WERI-Rb-1 (cell line): ENCODE measurements at places on chromosomes 4 and X.
A peak's percentile ranks its signal among the peaks of the same experiment; 100 is the strongest.

DNA sequence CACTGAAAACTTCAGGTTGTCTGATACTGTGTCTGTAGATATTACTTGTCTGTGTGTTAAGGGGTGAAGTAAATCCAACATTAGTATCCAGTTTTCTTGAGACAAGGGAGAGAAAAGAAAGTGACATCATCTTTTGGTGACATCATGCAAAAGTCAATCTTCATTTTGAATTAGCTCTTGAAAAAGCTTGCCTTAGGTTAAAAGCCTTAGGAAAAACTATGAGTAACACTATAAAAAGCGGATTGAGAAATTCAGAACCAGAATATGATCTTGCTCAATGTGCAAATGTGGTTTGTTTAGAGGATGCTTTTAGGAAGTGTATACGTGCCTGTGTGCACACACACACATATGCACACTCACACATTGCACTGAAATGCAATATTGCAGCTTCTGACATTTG, 345.8 kb upstream of the CASK start:
- DNase-seq: no peak

DNA sequence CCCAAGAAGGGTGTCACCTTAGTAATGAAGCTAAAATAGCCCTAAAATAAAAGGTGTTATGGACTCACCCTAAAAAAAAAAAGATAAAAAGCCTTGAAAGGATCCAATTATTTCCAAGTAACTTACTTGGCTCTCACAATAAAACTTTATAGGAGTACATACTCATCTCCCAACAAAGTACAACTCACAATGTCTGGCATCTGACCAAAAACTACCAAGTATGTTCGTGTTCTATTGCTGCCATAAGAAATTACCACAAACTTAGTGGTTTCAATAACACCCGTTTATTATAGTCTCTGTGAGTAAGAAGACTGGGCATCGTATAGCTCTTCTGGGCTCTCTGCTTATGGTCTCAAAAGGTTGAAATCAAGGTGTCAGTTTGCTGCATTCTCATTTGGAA, 51.0 kb downstream of the BEX1 start:
- DNase-seq: no peak

GRCh38 chr4:183532821-183533220, 28.0 kb downstream of the ING2 start:
- DNase-seq: no peak

DNA sequence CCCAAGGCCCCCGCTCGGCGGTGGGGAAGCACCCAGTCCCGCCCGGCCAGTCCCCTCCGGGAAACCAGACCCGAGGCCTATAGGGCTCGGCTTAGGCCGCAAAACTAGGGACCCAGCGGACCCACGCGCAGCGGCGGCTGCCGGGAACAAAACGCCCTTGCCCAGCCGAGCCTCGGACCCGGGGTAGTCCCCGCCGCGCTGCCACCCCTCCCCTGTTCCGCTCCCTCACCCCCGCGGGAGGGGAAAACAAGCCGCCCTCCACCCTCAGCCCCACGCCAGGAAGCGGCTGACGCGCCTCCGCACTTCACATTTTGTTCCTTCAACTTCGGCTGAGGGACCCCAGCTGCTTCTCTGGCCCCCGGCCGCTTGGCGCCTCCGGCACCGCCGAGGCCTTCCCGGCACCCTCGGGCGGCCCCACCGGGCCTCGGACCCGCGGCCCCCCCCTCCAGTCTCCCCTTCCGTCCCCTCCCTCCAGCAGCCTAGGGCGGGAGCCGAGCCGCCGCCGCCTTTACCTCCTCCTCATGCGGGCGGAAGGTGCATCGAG, 694 bp downstream of the PDS5A start:
- peak; percentile 53 for DNase-seq

DNA sequence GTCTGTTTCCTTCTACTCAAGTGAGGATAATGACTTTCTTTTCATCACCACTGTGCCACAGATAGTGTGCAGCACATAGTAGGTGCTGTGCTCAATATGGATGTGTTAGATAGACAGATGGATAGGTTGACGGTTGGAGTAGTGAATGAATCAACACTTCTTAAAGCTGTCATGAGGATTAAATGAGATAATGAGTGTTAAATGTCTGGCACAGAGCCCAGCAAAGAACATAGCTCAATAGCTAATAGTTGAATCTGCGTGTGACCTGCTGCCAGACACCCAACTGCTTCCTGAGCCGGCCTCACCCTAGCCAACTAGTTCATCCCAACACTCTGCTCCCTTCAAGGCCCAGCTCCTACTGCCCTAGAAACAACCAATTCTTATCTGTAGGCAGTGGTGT, 67.7 kb upstream of the PJA1 start:
- peak; percentile 37 for DNase-seq

GRCh38 chr4:131370846-131371245, 1778.2 kb upstream of the PCDH10 start:
- no peak for DNase-seq

DNA sequence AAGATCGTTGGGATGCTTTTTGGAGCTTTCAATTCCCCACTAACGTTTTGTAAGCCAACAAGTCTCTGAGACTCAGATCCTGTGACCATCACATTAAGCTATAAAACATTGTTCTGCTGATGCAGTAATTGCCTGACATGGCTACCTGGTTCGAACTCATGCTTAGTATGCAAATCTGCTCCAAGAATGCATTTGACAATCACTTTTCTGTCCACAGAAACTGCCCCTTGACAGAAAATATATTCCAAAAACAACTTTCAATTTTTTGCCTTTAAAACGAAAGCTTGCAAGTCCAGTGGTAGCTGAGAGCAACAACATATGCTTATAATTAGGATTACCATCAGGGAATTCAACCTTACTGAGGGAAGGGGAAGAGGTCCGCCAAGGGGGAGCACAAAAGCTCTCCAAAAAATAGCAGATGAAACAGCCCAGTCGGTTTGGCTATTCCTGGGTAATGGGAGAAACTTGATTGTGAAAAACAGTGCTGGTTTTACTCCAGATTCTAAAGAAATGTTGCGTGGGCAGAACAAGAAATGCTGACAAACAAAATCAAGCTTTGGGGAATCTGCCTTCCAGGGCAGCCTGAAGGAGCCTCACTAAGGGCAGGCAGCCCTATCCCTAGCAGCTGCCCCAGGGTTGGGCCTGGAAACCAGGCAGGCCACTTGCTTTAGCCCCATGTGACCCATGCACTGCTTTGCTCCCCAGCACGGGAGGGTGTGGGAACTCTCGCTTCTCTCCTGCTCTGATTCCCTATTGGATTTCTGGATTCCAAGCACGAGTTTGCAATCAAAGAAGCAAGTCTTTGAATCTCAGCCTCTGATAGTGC, 160.7 kb upstream of the LDB2 start:
- DNase-seq: no peak

DNA sequence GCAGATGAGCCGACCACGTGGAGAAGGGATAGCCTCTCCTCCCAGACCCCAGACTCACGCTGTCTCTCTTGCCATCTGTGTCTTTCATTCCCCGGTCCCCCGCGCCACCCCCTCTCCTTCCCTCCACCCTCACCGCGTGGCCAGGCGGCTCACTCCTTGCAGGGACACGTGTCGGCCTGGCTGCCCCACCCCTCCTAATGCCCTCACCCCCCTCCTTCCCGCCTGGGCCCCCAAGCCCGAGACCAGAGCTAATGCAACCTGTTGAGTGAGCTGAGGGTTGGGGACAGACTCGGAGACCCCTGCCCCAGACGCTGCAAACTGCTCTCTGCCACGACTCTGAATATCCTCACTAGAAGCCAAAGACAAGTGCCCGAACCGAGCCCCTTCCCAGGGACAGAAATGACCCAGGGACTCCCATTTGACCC, 1.8 kb downstream of the SLC38A5 start:
- peak; percentile 88 for DNase-seq

GRCh38 chrX:129726307-129727111, 12.3 kb upstream of the XPNPEP2 start:
- DNase-seq: peak; percentile 48

DNA sequence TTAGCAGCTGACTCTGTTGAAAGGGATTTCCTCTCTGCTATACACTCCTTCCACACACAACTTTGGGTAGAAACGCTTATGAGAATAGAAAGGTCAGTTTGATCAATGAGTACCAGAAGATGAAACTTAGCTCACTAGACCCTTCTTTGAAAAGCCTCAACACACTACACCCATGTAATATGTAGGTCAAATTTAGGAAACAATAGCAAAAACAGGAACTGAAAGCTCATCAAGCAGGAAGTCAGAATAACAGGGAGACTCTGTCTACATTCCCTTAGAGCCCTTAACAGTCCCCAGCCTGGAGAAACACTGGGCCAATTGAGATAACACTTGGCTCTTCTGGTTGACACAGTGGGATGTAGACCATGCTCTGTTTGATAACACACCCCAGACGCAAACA, 30.7 kb downstream of the SRPX2 start:
- DNase-seq: no peak

- no peak for DNase-seq
Observed at GRCh38 chr4:118716304-118716703, 31.1 kb downstream of the METTL14 start.

DNA sequence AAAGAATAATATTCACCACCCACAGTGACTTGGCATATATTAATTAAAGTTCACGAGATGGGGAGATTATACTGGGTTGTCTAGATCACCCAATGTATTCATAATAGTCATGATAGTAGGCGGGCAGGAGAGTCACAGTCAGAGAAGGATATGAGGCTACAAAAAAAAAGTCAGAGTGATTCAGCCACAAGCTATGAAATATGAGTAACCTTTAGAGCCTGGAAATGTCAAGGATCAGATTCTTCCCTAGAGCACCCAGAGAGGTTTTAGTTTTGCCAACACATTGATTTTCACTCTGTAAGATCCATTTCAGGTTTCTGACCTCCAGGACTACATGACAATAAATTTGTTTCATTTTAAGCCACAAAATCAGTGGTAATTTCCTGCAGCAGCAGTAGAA, 501.9 kb downstream of the GABRG1 start:
- DNase-seq: no peak

DNA sequence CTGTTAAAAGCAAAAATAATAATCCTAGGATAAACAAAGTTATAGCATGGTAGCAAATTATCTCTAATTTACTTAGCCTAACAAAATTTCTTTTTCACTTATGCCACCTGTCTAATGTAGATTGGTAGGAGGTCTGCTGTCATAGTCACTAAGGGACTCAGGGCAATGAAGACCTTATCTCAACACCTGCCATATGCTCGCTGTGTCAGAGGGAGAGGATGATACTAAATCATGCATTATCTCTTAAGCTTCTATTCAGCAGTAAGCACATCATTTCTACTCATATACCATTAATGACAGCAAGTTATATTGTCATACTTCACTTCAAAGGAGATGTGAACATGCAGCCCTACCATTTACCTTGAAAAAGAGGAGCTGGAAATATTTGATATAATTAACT, 44.1 kb downstream of the AFM start:
- DNase-seq: peak; percentile 54

DNA sequence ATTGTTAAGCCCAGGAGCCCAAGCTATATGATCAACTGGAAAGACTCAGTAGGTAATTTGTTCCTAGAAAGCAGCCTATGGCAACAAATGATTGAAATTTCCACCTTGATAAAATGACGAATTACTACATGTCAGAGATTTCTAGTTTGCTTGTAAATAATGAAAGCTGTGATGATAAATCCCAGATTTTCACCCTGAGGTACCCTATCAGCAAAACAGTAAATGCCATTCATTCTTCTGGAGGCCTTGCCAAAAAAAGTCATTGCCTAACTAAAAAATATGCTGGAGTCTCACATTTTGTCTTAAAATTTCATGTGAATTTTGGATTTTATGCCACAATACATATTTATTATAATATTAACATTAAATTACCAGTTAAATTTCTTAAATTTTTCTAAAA, 71.3 kb downstream of the PPEF2 start:
- DNase-seq: no peak

- peak; percentile 95 for DNase-seq
Observed at GRCh38 chr4:147683717-147684700, at the start of gene PRMT9. Gene PRMT9, minus strand, starts transcription at chr4:147684163. Its CDS starts 176 bp downstream, at chr4:147683987.

DNA sequence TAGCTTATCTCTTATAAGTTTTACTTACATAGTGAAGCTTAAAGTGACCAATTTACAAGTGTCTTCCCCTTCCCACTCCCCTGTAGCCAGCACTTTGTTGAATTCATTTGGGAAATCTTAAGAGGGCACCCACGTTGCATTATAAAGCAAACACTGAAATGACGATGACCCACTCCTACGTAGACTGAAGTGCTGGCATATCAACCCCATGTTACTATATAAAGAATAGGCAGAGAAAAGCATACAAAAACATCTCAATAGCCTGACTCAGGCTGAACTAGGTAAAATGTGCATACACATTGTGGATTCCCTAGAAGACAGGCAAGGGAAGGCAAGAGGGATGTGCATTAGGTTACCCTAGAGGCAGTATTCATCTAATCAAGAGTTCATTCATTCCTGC, 313.4 kb downstream of the TENM3 start:
- no peak for DNase-seq

GRCh38 chr4:1792832-1793495, at the start of gene FGFR3:
Gene FGFR3, plus strand, starts transcription at chr4:1793293. Its CDS starts 642 bp downstream, at chr4:1793935.
- DNase-seq: peak; percentile 66

DNA sequence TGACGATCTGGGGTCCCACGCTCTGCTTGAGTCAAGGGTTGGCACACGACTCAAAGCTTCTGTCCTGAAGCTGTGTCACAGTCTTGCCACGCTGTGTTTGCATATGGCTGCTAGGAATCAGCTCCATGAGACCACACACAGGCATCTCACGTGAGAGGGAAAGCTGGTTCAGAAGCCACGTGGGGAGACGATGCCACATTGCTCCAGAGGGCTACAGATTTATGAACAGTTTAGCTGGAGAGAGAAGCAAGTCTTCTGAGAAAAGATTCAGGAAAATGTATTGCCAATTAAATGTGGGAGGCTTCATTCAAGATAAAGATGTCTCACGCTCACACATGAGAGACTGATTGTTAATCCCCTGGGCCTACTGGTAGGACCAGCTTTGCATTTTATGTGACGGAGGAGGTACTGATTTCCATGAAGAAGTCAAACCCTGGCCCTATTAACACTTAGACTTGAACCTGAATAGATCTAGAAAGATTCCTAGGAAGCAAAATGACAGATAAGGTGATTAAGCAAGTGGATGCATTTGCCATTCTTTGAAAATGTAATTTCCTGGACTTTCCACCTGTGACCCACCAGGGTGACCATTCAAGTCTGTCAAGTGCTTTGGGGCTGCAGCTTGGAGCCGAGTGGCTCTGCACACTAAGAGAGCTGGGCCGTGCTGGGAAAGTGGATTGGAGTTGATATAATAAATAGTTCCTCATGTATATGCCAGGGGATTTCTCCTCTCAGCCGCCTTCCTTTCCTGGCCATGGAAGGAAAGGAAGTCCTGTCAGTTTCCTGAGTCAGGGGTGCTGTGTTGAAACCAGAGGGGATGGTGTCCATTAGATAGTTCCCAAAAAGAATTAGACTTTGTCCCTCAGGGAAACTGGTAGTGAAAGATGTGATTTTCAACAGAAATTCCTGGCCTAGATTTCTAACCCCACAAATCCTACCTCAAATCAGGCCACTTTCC, 29.0 kb downstream of the ENPP6 start:
- DNase-seq: no peak
